Fibroblast of the aortic adventitia (primary cell): ENCODE measurements at places on chromosomes 1 and 21. TPM values are rescaled to one million over a fixed set of nuclear protein-coding genes. Genes with fewer than 3 reads are reported as not detected.

GRCh38 chr1:8989821-8990220 is 36.4 kb downstream of the SLC2A7 start:
- peak; percentile 7 for DNase-seq

The OR10J5 gene
- not detected in 2 replicates for total RNA-seq

DNA sequence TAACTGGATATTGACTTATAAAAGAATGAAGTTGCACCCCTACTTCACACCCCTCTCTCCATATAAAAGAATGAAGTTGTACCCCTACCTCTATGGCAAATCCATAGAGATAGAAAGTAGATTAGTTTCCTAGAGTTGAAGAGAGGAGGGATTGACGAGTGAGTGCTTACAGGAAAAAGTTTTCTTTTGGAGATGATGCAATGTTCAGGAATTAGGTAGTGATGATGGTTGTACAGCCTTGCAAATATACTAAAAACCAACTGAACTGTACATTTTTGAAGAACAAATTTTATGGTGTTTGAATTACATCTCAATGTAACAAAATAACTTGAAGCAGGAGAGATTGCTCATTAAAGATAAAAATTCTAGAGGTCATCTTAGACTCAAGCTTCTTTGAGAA is 272.9 kb downstream of the GPR52 start:
- no peak for DNase-seq

DNA sequence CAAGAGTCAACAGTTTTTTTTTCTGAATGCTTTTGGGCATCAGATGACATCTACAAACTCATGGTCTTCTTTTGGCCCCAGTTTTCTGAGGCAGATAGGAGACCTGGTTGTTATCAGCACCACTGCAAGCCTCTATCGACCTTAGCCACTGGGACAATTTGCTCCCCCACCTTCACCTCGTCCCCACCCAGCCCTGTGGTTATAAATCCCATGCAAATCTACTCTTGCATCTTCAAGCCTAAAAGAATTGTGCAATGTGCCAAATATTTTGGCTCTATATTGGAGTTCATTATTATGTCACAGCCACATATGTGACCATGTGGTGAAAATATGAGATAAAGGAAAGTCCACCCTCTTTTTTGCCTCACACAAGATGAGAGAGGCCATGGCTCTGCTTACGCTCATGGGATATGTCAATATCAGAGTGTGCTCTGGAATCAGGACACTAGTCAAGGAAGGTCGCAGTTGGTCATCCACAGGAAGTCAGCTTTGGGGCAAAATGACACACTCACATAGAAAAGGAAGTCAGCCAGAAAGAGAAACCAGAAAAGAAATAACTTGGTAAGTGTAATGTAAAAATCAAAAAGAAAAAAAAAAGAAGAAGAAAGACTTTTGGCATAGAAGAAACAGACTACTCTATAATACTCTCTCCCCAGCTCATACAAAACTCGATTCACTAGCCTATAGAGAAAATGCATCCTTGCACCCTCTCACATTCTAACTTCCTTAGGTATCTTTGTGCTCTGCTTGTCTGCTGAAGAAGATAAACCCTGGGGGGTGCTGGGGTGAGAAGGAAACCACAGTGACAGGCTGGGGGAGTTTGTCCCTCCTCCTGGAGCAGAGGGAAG is 21.2 kb downstream of the SLC30A10 start:
- DNase-seq = peak; percentile 35

The VANGL2 gene
- total RNA-seq = not detected in 2 replicates

The NENF gene
- 38.4 and 43.3 TPM in 2 replicates for total RNA-seq

The METTL13 gene
- total RNA-seq = 15.8 and 19.6 TPM in 2 replicates

The LIN28A gene
- not detected in 2 replicates for total RNA-seq

DNA sequence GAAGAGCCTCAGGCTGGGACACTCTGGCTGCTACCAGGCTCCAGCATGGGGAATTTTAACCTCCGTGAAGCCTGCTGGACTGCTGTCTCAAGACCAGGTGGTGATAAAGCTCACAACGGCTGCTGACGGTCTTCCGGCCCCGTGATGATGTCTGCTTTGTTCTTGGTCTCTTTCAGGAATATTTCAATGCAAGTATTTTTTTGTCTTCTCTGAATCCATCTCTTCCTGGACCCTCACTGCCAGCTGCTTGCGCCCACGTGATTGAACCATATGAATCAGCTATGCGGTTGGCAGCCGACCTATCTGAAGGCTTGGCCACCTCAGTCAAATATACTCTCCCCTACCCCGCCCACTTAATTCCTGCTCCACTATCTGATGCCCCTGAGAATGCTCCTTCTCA is 14.6 kb upstream of the SLC6A17 start:
- no peak for DNase-seq

GRCh38 chr1:125085720-125086591 is 3901.2 kb downstream of the SRGAP2C start:
- no peak for DNase-seq

DNA sequence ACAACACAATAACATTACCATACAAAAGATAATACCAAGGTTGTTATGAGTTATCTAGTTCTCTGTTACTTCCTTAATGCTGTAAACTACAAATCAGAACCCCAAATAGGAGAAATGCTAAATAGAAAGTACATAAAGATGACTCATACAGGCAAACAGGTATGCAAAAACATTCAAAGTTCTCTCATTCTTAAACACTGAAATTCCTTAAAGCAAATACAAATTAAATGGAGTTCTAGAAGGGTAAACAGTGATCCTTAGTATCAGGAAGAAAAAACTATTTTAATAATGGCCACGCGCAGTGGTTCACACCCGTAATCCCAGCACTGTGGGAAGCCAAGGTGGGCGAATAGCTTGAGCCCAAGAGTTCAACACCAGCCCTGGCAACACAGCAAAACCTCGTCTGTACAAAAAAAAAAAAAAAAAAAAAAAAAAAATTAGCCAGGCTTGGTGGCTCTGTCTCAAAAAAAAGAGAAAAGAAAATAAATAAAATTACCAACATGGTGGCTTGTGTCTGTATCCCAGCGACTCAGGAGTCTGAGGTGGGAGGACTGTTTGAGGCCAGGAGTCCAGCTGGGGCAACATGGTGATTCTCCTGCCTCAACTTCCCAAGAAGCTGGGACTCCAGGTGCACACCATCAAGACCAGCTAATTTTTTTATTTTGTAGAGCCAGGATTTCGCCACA is 17.5 kb downstream of the FBXO42 start:
- DNase-seq = no peak

The NR5A2 gene
- 0.25 and 11.5 TPM in 2 replicates for total RNA-seq

DNA sequence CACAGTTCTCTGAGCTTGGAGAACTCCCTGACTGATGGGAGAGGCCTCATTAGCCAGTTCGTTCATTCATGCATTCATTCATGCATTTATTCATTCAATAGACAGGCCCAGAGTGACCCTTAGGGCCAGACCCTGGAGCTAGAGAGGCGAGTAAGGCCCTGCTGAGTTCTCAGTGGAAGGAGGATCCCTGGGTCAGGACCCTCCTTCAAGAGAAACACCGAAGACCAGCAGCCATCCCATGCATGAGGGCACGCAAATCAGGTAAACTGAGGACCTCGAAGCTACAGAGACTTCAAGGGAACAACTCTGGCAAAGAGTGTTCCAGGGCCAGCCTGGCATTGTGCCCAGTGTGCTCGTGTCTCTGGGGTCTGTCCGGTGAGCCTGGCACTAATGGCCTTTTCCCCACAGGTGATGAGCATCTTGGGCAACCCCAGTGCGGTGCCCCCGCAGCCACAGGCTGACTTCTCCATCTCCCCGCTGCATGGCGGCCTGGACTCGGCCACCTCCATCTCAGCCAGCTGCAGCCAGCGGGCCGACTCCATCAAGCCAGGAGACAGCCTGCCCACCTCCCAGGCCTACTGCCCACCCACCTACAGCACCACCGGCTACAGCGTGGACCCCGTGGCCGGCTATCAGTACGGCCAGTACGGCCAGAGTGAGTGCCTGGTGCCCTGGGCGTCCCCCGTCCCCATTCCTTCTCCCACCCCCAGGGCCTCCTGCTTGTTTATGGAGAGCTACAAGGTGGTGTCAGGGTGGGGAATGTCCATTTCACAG is 104.8 kb downstream of the PAX7 start:
- DNase-seq = no peak

The LMOD1 gene
- total RNA-seq = 14.5 and 22.3 TPM in 2 replicates

- DNase-seq = no peak
Observed at GRCh38 chr21:43832648-43833047, 32.4 kb upstream of the AGPAT3 start.

DNA sequence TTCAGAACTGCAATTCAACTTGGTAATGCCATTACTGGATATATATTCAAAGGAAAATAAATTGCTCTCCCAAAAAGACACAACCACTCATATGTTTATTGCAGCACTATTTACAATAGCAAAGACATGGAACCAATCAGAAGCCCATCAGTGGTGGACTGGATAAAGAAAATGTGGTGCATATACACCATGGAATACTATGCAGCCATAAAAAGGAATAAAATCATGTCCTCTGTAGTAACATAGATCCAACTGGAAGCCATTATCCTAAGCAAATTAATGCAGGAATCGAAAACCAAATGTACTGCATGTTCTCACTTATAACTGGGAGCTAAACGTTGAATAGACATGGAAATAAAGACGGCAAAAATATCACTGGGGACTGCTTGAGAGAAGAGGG is 117.0 kb downstream of the MAP3K21 start:
- DNase-seq = no peak

The LDLRAD1 gene
- not detected in 2 replicates for total RNA-seq

The SWT1 gene
- total RNA-seq = 8.1 and 9.2 TPM in 2 replicates

The OLIG2 gene
- not detected in 2 replicates for total RNA-seq

The CDCP2 gene
- not detected in 2 replicates for total RNA-seq

- DNase-seq = no peak
Observed at GRCh38 chr1:211606914-211607753, 28.2 kb upstream of the SLC30A1 start.

DNA sequence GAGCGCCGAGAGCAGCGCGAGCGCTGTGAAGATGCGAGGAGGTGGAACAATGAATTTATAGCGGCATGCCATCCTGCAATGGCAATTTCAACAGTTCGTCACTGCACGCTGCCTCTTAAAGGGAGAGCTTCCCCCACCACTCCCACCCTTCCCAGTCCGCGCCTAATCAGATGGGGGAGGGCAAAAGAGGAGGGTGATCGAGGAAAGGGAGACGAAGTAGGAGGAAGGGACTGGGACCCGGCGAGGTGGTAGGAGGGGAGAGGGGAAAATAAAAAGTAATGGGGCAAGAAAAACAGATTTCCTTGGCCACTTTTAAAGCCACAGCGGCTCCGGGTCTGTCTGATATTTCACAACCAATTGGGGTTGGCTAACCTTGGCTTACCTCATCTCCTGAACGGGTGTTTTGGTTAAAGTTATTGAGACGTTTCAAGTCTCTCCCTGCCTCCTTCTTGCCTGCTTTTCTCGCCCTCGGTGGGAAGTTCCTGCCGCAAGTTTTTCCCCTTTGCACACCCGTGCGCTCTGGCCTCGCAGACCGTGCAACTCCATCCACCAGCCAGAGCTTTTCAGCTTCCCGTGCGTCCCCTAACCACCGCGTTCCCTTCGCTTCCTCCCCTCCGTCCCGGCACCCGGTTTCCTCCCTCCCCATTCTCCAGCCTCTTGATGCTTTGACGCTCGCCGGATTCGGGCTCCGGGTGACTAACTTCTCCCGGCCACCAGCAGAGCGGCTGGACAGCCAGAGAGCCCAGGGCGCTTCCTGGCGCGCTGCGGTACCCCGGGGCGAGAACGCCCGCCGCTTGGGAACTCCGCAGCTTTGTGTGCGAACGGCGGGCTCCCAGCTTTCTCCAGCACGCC is at the start of gene ADAMTS5:
ADAMTS5 (minus strand) TSS at position 27 of the 852 bp plus-strand sequence. CDS start 697 bp downstream, outside the sequence.
- peak; percentile 83 for DNase-seq

DNA sequence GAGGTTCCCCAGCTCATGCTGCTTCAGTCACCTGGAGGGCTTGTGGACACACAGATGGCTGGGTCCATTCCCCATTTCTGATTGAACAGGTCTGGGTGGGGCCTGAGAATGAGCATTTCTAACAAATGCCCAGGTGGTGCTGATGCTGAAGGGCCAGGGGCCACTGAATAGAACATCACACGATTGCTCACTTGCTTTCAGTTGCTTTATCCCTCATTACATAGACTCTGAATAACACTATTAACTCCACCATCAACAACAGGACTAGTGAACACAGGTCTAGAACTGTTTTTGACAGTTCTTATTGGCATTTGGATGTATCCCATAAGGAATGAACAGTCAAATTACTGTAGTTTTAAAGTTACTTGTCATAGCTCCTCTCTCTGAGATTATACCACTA is 12.1 kb downstream of the TRAPPC10 start:
- DNase-seq = no peak

DNA sequence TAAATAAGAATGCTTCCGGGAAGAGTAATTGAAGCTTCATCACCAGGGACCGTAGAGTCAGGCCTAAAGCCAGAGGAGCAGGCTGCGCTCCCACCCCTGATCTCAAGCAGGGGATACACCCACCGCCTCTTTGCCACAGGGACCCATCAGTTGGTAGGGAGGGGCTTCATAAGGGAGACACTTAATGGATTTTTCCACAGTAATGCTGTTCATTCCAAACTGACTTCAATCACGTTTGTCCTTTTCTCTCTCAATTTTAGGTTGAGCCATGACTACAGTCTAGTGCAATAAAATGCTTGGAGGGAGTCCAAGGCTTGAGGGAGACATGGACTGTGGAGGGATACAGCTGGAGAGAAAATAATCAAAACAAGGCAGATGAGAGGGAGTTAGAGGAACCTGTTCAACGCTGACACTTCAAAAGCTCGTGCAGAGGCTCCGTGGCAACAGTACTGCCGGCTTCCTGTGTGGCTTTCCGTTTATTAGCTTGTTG is 111.5 kb downstream of the SEC16B start:
- DNase-seq = peak; percentile 26

- no peak for DNase-seq
Observed at GRCh38 chr1:71618191-71618590, 537.4 kb upstream of the ZRANB2 start.

The PRELP gene
- total RNA-seq = 1.4 and 3.7 TPM in 2 replicates
